ENCODE measurements at places on chromosomes 4 and X.

DNA sequence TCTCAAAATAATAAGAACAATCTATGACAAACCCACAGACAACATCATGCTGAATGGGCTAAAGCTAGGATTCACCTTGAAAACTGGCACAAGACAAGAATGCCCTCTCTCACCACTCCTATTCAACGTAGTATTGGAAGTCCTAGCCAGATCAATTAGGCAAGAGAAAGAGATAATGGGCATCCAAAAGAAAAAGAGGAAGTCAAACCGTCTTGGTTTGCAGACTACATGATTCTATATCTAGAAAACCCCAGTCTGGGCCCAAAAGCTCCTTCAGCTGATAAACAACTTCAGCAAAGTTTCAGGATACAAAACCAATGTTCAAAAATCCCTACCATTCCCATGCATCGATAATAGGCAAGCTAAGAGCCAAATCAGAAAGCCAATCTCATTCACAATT, 59.0 kb downstream of the CHM start:
- DNase-seq = no peak

GRCh38 chr4:13985837-13986236, 358.3 kb upstream of the BOD1L1 start:
- DNase-seq = no peak

- DNase-seq = peak; percentile 85
Measured at GRCh38 chr4:24912252-24913118, at the start of gene CCDC149. Gene CCDC149, minus strand, starts transcription at chr4:24913042. Its CDS starts 178 bp downstream, at chr4:24912864.

DNA sequence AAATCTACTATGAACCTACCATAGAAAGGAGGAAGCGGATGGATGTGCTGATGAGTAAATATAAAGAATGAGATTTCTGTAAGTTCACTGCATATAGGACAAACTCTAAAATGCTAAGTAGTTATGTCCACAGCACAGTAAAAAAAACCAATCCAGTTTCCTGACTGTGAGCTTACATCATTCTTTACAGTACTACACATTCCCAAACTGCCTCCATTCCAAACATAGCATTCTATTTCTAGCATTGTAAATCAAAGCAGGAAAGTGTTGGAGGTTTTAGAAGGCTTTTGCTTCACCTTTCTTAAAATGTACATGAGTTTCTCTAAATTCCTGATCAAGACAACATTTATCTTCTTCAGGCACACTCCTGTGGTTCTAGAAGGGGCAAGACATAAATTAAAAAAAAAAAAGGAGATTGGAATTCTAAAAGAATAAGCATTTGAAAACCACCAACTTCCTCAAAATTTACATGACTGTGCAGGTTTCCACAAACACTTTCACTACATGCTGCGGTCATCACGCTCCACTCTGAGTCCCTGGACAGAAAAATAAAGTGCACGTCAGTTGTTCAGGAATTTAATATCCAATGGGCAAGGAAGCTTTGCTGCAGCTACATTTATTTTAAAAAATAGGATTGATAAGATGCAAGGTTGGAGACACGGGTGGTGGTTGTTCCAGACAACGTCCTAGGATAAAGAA, 297.6 kb upstream of the STS start:
- no peak for DNase-seq

DNA sequence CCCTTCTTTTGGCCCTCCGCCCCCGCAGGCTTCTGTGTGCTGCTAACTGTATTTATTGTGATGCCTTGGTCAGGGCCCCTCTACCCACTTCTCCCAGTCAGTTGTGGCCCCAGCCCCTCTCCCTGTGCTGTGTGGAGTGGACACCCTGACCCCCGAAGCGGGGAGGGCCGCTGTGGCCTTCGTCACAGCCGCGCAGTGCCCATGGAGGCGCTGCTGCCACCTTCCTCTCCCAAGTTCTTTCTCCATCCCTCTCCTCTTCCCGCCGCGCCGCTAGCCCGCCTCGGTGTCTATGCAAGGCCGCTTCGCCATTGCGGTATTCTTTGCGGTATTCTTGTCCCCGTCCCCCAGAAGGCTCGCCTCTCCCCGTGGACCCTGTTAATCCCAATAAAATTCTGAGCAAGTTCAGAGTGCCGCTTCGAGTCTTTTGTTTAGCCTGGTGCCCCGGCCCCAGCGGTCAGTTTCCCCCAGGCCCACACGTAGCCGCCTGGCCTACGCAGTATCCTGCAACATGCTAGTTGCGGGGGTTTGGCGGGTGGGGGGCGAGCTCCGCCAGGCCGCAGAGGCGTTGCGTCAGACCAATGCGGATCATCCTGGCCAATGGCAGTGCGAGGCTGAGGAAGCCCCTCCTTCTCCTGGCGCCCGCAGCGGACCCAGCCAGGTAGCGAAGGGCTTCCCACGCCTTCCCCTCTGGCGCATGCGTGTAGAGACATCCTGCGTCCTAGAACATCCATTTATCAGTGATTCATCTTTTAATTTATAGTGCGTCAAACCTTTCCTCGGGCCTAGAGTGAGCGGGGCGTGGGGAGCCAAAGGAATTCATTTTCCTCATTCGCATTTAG, 5.6 kb upstream of the KANTR start:
- DNase-seq = peak; percentile 88

DNA sequence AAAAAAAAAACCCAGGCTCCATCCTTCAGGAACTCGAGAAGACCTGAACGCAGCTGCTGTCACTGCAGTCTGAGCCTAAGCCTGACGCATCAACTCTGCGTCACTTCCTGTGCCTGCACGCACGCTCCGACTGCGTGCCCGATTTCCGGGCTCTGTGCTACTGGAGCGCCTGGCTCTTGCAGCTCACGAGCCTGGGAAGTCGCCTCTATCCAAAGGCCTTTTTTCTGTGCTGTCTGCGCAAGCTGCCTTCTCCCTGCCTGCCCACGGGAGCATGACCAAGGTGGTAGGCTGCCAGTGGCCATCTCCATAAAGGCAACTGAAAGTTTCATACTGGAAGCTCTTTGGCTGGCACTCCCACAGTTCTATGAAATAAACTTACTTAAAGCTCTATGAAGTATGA, 9.9 kb upstream of the GASK1B start:
- DNase-seq = no peak

- DNase-seq = no peak
Measured at GRCh38 chr4:134888156-134888555, 686.6 kb upstream of the PABPC4L start.

GRCh38 chr4:94488670-94489069, 36.9 kb downstream of the PDLIM5 start:
- DNase-seq = no peak

- DNase-seq = no peak
Measured at GRCh38 chr4:38672397-38673129, 8.6 kb downstream of the KLF3 start.

DNA sequence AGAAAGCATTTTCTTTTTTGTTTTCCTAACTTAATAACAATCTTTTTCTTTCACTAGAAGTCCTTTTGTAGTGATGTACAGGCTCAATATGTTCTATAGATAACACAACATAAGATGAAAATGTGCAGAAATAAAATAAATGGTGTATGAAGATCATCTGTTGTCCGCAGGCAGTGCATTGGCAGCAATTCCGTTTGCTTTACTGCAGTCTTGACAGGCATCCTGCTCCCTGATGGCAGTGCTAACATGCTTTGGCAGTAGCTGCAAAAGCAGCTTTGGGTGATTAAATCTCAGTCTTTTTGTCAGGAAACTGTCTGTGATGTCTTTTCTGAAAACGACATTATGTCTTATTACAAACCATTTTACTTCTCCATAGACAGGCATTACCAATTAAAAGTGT, 131.4 kb downstream of the TRAM1L1 start:
- no peak for DNase-seq

GRCh38 chrX:38970074-38970473, 168.8 kb downstream of the MID1IP1 start:
- DNase-seq = no peak

DNA sequence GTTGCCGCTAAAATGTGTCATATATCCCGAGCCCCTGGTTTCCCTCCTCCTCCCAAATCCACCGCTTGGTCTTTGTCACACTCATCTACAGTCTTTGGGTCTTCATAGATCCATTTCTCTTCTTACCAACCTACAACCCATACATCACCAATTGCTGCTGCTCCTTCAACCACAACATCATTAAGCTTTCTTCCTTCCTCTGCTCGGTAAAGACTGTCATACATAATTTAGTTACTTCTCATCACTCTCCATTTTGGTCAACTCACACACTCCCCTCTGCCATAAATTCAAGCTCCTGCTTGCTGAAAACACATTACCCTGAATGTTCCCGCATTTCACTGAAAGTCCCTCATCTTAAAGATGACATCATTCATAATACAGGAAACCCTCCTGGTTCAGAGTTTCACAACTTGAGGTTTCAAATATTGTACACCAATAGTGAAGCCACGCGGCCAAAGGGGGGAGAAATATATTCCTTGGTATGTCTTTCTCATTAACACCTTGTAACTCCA, 1.7 kb upstream of the DCTD start:
- DNase-seq = no peak

GRCh38 chrX:24034485-24034884, 7.5 kb upstream of the KLHL15 start:
- no peak for DNase-seq

DNA sequence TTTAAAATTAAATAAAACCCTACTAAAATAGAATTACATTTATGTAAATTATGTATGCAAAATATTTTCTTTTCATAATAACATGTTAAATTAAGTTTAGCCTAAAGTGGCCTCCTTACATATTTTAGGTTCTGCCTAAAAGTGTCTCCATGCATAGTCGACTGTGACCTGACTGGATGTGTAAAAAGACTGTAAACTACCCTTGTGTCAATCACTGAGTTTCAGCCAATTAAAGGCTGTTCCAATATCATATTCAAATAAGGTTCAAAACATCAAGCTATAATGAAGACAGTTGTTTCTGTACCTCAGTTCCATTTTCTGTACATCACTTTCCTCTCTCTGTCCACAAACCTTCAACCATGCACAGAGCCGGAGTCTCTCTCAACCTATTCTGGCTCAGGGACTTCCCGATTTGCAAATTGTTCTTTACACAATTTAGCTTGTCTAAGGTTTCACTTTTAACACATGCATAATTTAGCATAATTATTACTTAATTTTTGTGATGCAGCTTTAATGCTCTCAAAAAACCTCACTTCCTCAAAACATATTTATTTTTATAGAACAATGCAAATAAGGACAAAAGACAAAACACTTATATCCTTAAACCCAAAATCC, 60.1 kb downstream of the SH3RF1 start:
- DNase-seq = no peak

- no peak for DNase-seq
Measured at GRCh38 chr4:109994415-109994827, 81.7 kb downstream of the EGF start.

GRCh38 chrX:100829730-100830129, 9.5 kb downstream of the CSTF2 start:
- no peak for DNase-seq

All from left ventricle myocardium superior (tissue), 1 donor.